ENCODE measurements at places on chromosomes 2 and 18. TPM values are rescaled to one million over a fixed set of nuclear protein-coding genes. Genes with fewer than 3 reads are reported as not detected.

Gene PRSS56
- not detected for polyA plus RNA-seq

Gene KIF1A
- 0.63 TPM for polyA plus RNA-seq

Gene TFCP2L1
- polyA plus RNA-seq = 10.4 TPM

Gene GNAL
- polyA plus RNA-seq = 1.4 TPM

Gene CNDP1
- 0.13 TPM for polyA plus RNA-seq

Gene CCDC74A
- polyA plus RNA-seq = 2.5 TPM

Gene XIRP2
- polyA plus RNA-seq = 0.19 TPM

Gene BOK
- 31.0 TPM for polyA plus RNA-seq

Gene IL36B
- not detected for polyA plus RNA-seq

Gene PAX3
- polyA plus RNA-seq = not detected

Gene REEP1
- polyA plus RNA-seq = 2.9 TPM

Gene PNKD
- polyA plus RNA-seq = 114 TPM

GRCh38 chr2:46800218-46800617 lies 115.4 kb downstream of the MCFD2 start:
- H3K27me3 ChIP-seq = no peaks in the 10 kb centered on the region
- no peak overlapping the region for H3K27ac ChIP-seq
- no peak overlapping the region for H3K4me3 ChIP-seq
- no peaks in the 10 kb centered on the region for H3K36me3 ChIP-seq
- DNase-seq = no peak
- no peaks in the 10 kb centered on the region for H3K4me1 ChIP-seq

DNA sequence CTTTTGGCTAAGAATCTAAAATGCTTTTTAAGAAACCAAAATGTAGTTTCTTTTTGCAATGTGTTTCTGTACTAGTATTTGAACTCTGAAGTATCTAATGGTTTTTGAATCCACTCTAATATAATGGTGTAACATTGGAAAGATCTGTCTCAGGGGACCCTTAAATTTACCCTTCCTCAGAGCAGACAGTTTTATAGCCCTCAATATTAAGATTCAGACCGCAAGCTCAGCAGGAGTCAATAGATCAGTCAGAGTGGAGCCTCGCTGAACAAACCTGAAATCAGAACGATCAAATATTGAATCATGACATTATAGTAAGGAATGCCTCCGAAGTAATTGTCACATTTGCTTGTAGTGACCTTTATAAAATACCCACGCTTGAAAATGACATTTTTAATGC lies 18.3 kb downstream of the SGPP2 start:
- H3K4me1 ChIP-seq = peaks cover 4% of the 10 kb centered on the region
- H3K27me3 ChIP-seq = no peaks in the 10 kb centered on the region
- no peak overlapping the region for H3K27ac ChIP-seq
- no peak for DNase-seq
- no peaks in the 10 kb centered on the region for H3K36me3 ChIP-seq
- no peak overlapping the region for H3K4me3 ChIP-seq

DNA sequence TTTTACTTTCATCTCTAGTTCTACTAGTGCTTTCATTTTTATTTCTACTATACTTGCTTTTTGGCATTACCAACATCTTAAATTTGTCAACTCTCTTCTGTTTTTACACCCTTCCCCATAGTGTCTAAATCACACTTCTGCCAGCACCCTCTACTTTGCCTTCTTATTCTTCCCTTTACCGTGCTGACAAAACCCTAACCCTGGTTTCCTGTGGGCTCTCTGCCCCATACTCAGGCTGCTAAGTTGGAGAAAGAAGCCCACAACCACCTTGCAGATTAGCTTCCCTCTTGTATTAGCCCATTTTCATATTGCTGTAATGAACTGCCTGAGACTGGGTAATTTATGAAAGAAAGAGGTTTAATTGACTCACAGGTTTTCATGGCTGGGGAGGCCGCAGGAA lies 24.8 kb downstream of the GIGYF2 start:
- peaks cover 26% of the 10 kb centered on the region for H3K4me1 ChIP-seq
- peaks cover 52% of the 10 kb centered on the region for H3K36me3 ChIP-seq
- H3K27me3 ChIP-seq = no peaks in the 10 kb centered on the region

GRCh38 chr2:60352491-60353405 lies 200.7 kb downstream of the BCL11A start:
- DNase-seq = no peak
- no peak overlapping the region for H3K27ac ChIP-seq
- H3K4me1 ChIP-seq = no peaks in the 10 kb centered on the region
- no peaks in the 10 kb centered on the region for H3K36me3 ChIP-seq

DNA sequence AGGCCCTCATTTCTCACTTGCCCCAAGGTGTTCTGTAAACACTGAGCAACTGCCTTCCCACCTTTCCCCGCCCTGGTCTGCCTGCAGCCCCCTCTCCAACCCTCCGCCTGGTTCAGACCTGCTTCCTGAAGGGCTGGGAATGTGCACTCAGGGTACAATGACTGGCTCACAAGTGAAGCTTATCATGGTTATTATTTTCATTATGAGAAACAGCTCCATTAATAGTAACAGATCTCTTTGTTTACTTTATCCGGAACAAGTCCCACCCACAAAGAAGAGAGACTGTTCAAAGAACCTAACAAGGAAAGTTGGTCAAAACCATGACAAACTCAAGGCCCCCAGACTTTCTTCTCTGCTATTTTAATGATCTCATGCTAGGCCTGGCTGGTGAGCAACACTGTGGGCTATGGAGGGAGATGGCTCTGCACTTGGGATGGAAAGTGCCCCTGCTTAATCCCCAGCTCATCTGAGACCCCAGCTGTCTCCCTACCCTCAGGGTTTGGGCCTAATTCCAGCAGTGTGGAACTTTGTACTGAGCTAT lies 36.7 kb downstream of the ARHGAP25 start:
- no peaks in the 10 kb centered on the region for H3K36me3 ChIP-seq
- peak overlapping the region; percentile 80 for H3K27ac ChIP-seq
- peaks cover 15% of the 10 kb centered on the region for H3K4me1 ChIP-seq
- no peaks in the 10 kb centered on the region for H3K27me3 ChIP-seq
- no peak overlapping the region for H3K4me3 ChIP-seq
- DNase-seq = no peak

- peak overlapping the region; percentile 47 for H3K4me3 ChIP-seq
- peaks cover 78% of the 10 kb centered on the region for H3K4me1 ChIP-seq
- no peaks in the 10 kb centered on the region for H3K36me3 ChIP-seq
- peak overlapping the region; percentile 91 for H3K27ac ChIP-seq
- peak; percentile 92 for DNase-seq
- no peaks in the 10 kb centered on the region for H3K27me3 ChIP-seq
Observed at GRCh38 chr2:42102591-42103450, 55.0 kb downstream of the PKDCC start.

GRCh38 chr2:30601375-30601774 lies 154.3 kb downstream of the LCLAT1 start:
- no peak overlapping the region for H3K4me3 ChIP-seq
- H3K27me3 ChIP-seq = no peaks in the 10 kb centered on the region
- no peak for DNase-seq
- H3K4me1 ChIP-seq = no peaks in the 10 kb centered on the region

- H3K27ac ChIP-seq = no peak overlapping the region
- H3K27me3 ChIP-seq = peaks cover 25% of the 10 kb centered on the region
- peak overlapping the region; percentile 67 for H3K4me3 ChIP-seq
- no peak for DNase-seq
- H3K4me1 ChIP-seq = peaks cover 22% of the 10 kb centered on the region
- no peaks in the 10 kb centered on the region for H3K36me3 ChIP-seq
Observed at GRCh38 chr2:109127556-109127955, 1.4 kb upstream of the SH3RF3 start.

DNA sequence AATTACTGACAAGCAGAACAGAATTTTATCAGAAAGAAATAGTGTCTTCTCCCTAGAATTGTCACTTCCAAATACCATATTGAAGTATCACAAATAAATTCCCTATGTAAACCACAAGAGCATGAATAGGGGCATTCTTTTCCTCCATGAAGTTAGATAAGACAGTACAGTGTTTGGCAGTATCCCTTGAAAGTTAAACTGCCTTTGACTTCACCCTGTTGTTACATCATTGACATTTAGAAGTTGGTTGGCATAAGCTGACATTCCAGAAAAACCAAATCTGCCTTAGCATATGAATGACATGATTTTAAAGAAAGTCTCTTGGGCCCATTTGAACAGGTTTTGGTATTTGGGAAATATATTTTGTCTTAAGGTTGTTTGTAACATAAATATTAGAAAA lies 50.2 kb upstream of the OSR1 start:
- no peak for DNase-seq
- H3K27me3 ChIP-seq = no peaks in the 10 kb centered on the region
- H3K4me3 ChIP-seq = no peak overlapping the region

DNA sequence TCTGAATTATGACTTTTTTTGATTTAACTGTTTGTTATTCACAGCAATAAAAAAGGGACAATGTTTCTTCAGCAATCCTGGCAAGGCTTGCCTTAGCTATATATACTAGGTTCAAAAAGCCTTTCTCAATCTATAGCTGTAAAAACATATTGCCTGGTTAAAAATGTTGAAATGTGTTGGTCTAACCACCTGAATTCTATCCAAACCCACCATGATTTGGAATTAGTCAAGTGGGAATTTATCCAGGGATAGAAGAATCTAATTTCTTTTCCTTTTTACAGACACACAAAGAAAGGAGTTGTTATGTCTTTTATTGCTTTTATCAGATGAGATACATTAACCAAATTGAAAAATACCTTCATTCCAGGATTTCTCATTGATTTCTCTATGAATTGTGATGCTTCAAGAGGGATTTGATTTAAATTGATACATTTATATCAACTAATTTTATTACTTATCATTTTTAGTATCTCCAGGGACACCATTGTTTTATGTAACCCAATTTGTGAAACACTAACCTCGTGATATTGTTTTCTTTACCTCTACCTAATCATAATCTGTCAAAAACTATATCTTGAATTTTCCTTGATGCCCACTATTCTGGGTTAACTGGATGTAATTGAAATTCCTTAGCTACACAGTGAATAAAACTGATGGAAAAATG lies 88.1 kb downstream of the LRP1B start:
- no peaks in the 10 kb centered on the region for H3K27me3 ChIP-seq
- no peak overlapping the region for H3K27ac ChIP-seq
- H3K4me3 ChIP-seq = no peak overlapping the region
- no peak for DNase-seq
- H3K4me1 ChIP-seq = no peaks in the 10 kb centered on the region
- H3K36me3 ChIP-seq = no peaks in the 10 kb centered on the region

- H3K27me3 ChIP-seq = peaks cover 58% of the 10 kb centered on the region
- DNase-seq = peak; percentile 23
- H3K27ac ChIP-seq = no peak overlapping the region
- no peaks in the 10 kb centered on the region for H3K36me3 ChIP-seq
Observed at GRCh38 chr2:240111253-240111652, 24.9 kb downstream of the COPS9 start.

GRCh38 chr2:237205561-237205971 lies 119.9 kb downstream of the COPS8 start:
- no peaks in the 10 kb centered on the region for H3K36me3 ChIP-seq
- H3K4me1 ChIP-seq = peaks cover 14% of the 10 kb centered on the region
- H3K27me3 ChIP-seq = no peaks in the 10 kb centered on the region
- no peak overlapping the region for H3K27ac ChIP-seq
- no peak for DNase-seq

- no peak within 1 kb of the TSS for H3K27ac ChIP-seq
- peak within 1 kb of the TSS; percentile 38 for H3K4me3 ChIP-seq
- H3K4me1 ChIP-seq = peaks cover 8% of the 10 kb centered on the region
- peak; percentile 55 for DNase-seq
Observed at GRCh38 chr18:74457043-74457724, at the start of gene DIPK1C. DIPK1C (minus strand) TSS chr18:74457308; CDS start chr18:74457259, 49 bp downstream.

DNA sequence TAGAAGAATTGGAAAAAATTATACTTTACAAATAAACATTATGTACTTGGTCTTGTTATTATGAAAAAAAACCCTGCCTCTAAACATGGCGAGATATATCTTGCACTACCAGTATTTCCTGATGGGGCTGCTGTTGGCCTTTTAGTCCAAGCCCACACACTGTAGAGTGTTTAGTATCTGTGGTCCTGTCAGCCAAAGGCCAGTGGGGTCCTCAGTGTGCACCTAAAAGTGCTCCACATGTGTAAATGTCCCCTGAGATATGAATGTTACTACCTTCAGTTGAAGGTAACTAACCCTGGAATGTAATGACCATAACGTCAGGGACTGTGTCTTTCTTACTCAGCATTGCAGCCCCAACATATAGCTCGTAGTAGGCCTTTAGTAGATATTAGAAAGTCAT lies 71.1 kb upstream of the HK2 start:
- no peak overlapping the region for H3K27ac ChIP-seq
- DNase-seq = no peak
- H3K27me3 ChIP-seq = no peaks in the 10 kb centered on the region
- H3K4me1 ChIP-seq = peaks cover 12% of the 10 kb centered on the region
- H3K36me3 ChIP-seq = no peaks in the 10 kb centered on the region

GRCh38 chr2:172978063-172978383 lies 97.6 kb upstream of the MAP3K20 start:
- H3K27ac ChIP-seq = no peak overlapping the region
- no peaks in the 10 kb centered on the region for H3K36me3 ChIP-seq
- H3K4me1 ChIP-seq = no peaks in the 10 kb centered on the region
